Forelimb muscle (tissue), 1 donor: ENCODE measurements at places on chromosomes 5 and 9.
A peak's percentile ranks its signal among the peaks of the same experiment; 100 is the strongest.

DNA sequence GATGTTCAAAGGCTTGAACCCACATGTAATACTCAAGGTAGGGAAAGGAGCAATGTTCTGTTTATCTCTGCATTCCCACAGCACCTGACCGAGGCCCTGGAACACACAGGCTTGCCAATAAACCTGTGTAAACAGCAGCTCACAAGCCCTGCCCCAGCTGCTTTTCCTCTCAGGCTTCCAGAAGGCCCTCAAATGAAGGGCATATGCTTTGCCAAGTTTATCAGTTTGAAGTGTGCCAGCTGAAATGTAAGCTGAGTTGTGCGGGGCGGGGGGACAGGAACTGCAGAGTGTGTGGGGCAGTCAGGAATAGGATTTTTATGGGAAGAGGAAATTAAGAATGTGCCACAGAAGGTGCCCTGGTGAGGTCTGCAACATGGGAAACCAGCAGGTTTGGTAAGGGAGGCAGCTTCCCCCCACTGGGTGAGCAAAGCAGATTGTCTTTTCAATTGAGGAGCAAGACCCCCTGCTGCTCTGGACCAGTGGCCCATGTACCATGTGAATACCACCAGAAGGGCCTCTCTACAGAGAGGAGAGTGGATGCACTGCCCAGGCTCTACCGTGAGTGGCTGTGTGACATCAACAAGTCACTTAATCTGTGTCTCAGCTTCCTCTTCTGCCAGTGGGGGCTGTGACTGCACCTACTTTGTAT is 194.8 kb downstream of the SPOCK1 start:
- DNase-seq: no peak

DNA sequence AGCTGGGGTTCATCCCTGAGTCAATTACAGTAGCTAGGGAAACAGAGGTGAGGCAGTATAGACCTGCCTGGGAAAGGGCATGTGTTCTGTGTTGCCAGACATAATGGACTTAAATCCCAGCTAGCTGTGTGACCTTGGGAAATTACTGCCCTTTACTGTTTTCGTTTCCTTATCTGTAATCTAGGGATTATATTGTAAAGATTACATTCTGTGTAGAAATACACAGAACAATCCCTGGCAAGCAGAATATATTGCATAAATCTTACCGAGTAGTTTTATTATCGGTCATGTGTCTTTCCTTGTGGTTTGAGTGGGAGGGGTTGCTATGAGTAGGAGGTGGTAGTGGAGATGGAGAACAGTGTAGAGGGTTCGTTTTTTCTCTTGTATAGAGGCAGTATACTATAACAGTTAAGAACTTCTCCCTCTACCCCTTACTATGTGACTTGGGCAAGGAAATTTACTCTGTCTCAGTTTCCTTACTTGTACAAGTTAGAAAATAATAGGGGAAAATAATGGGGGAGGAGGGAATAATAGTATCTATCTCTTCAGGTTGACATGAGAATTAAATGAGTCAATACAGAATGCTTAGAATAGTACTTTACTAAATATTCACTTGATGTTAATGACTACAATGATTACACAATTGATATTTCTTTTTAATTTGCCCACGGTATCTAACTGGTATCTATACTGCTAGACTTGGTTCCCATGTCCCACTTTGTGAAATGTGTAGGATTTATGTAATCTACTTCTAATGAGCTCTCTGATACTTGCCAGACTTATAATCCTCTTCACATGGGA is 7.1 kb upstream of the DMXL1 start:
- no peak for DNase-seq

DNA sequence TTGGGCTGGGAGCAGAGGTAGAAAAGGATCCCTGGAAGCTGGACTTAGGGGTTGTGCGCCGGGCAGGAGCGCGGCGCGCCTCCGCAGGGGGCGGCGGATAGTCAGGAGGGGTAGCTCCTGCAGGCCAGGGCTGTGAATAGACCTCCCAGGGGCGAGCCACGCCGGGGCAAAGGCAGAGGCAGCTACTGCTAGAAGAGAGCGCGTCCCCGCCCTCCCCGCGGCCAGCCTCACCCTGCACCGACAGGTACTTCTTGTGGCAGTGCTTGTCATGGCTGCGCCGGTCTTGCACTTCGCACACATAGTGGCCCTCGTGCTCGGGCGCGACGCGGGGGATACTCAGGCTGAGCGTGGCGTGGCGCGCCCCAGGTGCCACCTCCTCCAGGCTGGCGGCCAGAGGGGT is 28.1 kb downstream of the FLT4 start:
- no peak for DNase-seq

GRCh38 chr5:143870871-143871632 is 59.1 kb downstream of the HMHB1 start:
- no peak for DNase-seq

- DNase-seq: no peak
Observed at GRCh38 chr9:88502552-88503034, 32.4 kb upstream of the NXNL2 start.

DNA sequence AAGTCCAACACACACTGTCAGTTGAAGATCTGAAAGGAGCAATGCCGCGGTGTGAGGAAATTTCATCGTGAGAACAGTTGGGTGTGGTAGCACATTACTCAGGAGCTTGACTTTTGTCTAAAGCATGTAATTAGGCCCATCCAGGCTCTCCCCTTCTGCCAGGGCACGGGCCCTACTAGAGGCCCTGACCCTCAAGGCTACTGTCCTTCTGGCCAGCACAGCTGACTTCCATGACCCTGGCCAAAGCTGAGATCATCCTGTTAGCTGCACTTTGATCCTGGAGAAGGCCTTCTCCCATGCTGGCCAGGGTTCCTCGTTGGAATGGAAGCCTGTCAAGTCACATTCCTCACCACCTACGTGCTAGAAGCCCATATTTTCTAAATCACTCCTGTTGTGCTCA is 77.8 kb upstream of the SLC1A3 start:
- DNase-seq: no peak

DNA sequence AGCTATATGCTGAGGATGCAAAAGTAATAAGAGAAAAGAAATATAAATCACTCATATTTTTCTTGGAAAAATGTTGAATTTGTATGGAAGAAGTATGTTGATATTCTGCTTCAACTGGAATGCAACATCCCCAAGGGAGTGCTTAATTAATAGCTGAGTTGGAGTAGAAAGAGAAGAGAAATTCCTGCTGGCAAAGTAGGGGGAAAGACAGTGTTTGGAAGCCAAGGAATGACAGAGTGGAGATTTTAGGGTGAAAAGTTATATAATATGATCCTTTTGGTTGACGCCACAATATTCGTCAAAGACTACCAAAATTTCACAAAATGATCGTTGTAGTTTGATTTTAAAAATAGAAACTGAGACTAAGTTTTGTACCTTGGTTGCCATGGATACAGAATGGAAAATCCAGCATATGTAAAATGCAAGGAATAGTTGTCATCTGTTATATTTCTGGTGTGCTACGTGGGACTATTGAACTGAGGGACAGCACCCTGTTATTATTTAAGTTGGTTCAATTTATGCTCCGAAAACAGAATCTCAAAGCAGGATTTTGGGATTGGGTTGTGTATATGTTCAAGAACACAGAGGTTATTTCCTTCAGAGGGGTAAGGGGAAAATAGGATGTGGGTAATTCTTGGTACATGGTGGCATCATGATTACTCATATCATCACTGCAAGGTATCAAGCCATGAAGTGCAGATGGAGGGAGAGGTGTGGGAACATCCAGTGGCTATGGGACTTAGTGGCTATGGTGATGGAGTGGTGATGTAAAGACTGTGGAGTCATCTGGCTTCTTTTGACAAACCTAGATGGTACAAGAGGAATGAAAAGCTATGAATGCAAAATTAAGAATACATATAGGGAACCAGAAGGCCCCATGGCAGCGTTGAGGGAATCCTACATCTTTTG is 61.0 kb downstream of the SUB1 start:
- DNase-seq: peak; percentile 55

- no peak for DNase-seq
Observed at GRCh38 chr5:154221371-154221896, 30.9 kb downstream of the GALNT10 start.

DNA sequence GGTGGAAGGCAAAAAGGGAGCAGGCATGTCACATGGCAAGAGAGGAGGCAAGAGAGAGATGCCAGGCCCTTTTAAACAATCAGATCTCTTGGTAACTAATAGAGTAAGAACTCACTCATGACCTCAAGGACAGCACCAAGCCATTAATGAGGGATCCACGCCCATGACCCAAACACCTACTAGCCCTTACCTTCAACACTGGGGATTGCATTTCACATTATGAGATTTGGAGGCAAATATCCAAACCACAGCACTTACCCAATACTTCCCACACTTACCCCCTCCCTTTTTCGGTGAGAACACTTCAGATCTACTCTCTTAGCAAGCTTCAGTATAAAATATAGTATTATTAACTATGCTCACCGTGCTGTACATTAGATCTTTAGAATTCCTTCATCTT is 41.9 kb downstream of the ZNF354A start:
- no peak for DNase-seq

DNA sequence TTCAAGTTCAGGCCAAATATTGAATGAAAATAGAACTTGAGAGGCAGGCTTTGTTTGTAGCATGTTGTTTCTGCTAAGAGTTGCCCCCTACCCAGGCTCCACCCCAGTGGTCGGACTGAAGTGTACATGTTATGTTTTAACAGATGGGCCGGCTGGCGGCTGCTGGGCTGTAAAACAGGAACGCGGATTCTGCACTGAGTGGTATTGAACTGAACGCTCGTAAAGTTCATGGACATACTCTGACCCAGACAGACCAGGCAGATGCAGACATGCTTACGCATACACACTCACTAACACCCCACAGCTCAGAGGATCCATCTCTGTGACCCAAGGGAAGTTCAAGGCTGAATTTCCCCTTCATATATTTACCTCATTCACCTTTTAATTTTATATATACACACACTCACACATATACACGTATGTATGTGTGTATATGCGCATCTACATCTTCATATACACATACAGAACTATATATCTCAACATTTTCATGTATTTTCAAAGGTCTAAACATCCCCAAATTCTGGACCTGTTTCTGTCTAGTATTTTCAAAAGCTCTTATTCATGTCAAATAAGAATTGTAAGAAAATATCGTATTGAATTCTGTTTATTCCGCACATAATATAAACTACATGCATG is 1.4 kb downstream of the MARCHF3 start:
- DNase-seq: no peak
